ENCODE measurements at places on chromosomes 1 and 21.
A peak's percentile ranks its signal among the peaks of the same experiment; 100 is the strongest.

- DNase-seq = no peak
Observed at GRCh38 chr1:6287431-6287886, 26.6 kb upstream of the GPR153 start.

GRCh38 chr1:24900985-24901781 lies 28.9 kb downstream of the RUNX3 start:
- no peak for DNase-seq

GRCh38 chr21:39849014-39849655 lies 18.1 kb upstream of the PCP4 start:
- DNase-seq = peak; percentile 17

DNA sequence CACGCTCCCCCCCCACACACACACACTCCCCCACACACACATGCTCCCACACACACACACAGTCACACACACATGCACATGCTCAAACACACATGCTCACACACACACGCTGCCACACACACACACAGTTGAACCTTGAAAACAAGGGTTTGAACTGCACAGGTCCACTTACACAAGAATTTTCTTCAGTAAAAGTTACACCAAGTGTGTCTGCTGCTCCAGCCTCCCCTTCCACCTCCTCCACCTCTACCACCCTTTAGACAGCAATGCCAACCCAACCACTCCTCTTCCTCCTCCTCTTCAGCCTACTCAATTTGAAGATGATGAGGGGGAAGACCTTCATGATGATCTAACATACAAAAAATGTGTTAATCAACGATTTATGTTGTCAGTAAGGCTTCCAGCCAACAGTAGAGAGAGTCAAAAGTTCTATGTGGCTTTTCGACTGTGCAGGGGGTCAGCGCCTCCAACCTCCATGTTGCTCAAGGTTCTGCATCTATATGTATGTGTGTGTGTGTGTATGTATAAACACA lies 26.8 kb downstream of the HSF2BP start:
- DNase-seq = peak; percentile 26

DNA sequence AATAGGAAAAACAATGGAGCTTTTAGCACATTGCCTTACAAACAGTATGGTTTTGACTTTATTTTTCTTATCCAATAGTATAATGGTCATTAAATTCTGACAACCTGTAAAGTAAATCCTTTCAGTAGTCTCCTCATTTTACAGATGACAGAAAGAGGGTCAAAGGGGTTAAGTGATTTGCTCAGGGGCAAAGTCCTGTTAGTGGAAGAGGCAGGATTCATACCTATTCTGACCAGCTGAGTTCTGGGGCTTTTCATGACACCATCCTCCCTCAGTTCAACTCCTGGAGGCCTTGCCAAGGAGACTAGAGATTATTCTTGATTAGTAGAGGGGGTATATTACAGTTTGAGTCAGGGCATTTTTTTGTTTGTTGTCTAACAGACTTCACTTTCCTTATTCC lies 278.7 kb upstream of the DUSP10 start:
- no peak for DNase-seq

GRCh38 chr1:12059722-12060464 lies 3.2 kb upstream of the TNFRSF8 start:
- DNase-seq = no peak

DNA sequence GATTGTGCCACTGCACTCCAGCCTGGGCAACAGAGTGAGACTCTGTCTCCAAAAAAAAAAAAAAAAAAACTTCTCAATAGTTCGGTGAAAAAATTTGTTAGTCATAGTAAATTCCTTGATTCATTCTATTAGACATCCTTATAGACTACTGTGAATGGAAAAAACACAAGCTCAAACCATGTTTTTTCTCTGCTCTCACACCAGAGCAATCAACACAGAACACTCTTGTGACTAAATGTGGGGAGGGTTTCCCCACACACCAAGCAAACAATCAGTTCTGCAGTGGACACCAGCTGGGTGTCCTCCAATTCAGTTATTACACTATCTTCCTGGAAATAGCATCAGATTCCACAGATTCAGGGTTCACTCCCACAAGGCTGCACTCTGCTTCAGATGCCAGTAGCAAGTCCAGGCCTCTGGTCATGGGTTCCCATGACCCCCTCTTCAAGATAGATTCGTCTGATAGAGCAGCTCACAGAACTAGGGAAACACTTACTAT lies 69.1 kb upstream of the TEKT2 start:
- peak; percentile 61 for DNase-seq

DNA sequence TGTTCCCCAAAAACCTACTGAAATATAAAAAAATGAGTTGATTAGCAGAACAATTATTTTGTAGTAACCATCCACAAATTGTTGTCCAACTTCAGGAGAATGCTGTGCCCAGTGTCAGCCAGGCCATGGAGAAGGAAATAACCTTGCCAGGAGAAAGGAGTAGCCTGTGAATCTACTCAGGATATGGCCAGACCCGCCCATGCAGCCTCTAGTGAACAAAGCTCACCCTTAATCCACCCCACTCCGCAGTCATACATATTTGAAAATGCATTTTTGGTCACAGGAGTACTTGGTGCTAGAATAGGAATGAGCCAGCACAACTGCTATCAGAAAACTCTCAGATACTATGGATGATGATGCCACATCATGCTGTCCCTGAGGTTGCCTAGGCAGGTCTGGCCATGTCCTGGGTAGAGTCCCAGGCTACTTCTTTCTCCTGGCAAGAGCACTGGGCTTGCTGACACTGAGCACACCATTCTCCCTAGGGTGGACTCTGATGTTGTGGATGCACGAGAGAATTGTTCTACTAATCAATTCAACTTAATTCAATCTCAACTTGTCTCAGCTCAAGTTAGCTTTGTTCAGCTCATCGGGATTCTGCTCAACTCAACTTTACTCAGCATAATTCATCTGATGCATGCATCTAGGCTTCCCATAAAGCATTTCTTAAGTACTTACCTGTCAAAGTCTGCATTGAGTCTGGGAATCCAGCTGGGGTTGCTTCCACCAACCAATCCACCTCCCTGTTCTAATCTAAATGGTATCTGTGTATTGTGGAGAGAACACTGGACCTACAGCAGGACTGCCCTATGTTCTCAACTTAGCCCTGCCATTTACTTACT lies 18.2 kb downstream of the STYXL2 start:
- DNase-seq = no peak

- no peak for DNase-seq
Observed at GRCh38 chr1:200146100-200146499, 118.6 kb downstream of the NR5A2 start.

DNA sequence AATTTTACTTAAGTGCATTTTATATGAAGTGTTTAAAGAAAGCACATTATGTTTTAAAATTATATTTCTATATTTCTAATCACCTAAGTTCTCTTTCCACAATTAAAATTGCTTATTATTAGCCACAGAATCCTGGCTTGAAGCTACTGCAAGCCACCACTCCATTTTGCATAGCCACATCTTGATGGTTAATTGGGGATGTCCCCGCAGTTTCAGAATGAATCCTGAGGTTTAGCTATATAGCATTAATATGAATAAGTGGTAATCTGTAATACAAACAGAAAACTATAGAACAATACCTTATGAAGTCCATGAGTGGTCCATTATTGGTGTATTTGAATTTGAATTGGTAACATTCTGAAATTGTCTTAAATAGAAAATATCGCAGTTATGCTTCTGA lies 11.6 kb upstream of the GOLPH3L start:
- no peak for DNase-seq

GRCh38 chr1:40199126-40199525 lies 37.9 kb downstream of the RLF start:
- DNase-seq = no peak

DNA sequence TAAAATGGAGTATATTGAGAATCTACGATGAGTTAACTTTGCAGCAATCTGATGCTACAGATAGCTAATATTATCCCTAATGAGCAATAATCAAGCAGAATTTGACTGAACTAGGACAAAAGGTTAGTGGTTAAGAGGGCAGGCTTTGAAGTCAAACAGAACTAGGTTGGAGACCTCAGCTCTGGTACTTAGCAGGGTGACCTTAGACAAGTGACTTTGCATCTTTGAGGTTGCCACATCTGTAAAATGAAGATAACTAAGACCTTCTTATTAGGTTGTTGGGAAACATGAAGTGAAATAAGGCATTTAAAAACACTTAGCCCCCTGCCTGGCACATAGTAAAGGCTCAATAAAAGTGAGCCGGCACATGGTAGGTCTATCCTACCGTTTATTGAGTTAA lies 4.3 kb upstream of the FUCA1 start:
- no peak for DNase-seq

GRCh38 chr21:17334484-17334883 lies 178.4 kb upstream of the CXADR start:
- no peak for DNase-seq

- DNase-seq = peak; percentile 71
Observed at GRCh38 chr1:119081267-119081666, 59.2 kb downstream of the WARS2 start.

DNA sequence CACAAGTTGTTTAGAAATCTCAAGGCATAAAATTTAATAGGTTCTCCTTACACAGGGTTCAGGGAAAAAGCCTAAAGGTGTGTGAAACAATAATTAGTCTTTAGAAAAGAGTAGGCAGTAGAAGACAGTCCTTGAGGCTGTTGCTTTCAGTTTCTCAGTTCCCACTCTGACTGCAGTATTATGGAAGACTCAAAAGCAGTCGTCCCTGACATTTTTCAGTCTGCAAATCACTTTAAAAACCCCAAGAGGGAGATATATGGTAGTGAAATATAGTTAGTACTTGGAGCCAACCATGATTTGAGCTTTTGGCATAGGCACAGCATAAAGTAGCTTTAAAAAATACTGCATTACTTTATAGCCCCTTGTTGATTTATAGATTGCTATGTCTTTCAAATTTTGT lies 299.7 kb downstream of the OLFM3 start:
- DNase-seq = peak; percentile 11

GRCh38 chr1:189226779-189227178 lies 1250.9 kb downstream of the BRINP3 start:
- no peak for DNase-seq

DNA sequence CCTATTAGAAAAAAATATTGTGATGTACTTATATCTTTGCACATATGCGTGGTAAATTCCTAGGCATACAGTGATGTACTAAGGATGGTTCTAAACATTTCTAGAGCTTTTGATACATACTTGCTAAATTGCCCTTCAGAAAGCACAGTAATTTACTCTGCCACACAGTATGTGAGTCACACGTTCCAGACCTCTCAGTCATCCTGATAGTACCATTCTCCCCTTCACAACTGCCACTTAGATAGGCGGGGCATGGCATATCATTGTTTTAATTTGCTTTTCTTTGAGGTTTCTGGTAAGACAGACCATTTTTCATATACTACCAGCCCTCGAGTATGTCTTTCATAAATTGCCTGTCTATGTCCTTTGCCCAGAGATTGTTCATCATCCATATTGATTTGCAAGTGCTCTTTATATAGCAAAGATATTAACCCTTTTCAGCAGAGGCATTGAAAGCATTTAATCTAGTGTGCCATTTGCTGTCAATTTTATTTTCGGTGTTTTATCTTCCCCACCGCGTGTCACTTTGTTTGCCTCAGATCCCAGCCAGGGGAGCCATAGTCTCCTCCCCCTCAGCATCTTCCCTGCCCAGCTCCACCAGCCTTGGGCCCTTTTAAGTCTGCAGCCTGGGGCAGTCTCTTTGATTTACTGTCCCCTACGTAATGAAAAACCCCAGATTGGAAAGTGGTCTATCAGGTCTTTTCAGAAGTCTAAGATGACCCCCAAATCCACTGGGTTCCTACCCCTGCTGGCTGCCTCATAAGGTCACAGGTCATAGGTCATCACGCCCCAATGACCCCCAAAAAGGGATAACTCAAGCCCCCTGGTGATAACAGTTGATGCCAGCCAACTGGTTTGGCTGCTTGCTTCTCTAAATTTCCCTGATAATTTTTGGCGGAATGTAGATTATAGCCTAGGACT lies 11.8 kb upstream of the PAX7 start:
- DNase-seq = peak; percentile 18

DNA sequence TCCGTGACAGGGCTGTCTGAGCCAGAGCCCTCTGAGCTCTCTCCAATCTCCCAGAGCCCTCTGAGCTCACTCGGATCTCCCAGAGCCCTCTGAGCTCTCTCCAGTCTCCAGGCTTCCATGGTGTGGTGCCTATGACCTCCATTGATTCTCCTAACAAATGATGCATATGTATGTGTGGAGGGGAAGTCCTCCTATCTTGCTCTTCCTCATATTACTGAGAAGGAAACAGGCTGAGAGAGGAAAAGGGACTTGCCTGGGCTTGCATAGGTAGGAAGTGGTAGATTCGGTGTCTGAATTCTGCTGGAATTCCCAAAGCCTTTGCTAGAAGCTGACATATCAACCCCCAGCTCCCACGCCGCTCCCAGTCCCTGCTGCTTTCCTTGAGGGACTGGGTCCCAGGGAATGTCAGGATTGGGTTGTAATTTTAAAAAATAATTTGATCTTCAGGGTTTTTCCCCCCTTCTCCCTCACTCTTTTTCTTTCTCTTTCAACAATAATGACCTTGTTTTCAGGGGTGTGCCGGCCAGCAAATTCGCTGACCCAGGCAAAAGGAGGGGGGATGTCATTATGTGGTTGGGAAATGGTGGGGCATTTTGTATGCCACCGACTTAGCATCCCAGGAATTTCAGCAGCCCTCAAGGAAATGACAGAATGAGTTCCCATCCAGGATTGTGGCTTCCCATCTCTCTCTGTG lies 42.3 kb upstream of the RUNX3 start:
- no peak for DNase-seq

GRCh38 chr1:108811611-108812010 lies 45.3 kb downstream of the AKNAD1 start:
- DNase-seq = no peak

DNA sequence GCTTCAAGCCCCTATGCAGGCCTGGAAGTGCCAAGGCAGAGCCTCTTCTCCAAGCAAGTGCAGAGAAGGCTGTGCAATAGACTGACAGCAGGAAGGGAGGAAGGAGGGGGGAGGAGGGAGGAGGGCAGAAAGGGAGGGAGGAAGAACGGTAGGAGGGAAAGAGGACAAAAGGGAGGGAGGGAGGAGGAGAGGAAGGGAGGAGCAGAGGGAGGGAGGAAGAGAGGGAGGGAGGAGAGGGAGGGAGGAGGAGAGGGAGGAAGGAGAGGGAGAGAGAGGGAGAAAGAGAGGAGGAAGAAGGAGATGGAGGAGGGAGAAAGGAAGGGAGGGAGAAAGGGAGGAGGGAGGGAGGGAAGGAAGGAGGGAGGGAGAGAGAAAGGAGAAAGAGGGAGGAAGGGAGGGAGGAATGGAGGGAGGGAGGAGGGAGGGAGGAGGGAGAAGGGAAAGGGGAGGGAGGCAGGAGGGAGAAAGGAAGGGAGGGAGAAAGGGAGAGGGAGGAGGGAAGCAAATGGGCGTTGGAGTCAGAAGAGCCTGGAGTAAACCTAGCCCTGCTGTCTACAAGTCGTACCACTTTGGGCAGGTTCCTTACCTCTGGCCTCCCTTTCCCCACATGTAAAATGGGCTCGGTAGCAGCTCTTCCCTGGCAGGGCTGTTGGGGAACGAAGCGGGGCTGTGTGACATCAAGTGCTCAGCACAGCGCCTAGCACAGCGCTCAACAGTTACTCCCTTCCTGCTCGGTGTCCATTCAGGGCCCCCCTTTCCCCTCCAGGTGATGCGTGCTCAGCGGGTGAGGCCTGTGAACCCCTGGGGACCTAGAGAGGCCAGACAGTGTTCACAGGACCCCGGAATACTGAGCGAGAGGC lies 244.6 kb downstream of the NPHP4 start:
- DNase-seq = no peak

All from iris pigment epithelial cell (primary cell).